ENCODE measurements at places on chromosomes 16 and 17.
A peak's percentile ranks its signal among the peaks of the same experiment; 100 is the strongest.

DNA sequence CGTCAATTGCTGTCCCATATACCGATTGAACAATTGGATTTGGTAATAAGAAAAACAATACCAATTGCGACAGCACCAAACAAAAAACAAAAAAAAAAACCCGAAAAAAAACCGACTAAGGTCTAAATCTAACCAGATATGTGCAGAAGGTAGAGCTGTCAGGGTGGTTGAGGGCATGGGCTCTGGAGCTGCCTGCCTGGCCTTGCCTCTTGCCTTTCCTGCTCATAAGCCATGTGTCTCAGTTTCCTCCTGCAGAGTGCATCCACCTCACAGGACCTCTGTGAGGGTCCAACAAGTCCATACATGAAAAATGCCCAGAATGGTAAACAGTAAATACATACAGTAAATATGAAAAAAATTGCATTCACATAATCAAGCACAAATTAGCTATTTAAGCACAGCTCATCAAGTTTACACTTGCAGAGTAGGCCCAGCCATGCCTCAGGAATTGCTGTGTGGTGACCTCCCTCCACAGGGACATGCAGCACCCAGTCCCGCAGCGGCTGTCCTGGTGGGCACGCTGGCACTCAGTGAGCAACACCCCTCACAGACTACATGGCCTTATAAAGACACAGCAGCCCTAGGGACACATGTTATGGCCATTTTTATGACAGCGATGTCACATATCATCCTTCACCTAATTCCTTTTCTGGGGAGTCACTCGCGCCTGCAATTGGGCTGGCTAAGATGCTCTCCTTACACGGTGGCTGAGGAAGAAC, 17.9 kb downstream of the TBC1D28 start:
- DNase-seq = no peak

GRCh38 chr16:17134586-17134985, 336.2 kb downstream of the XYLT1 start:
- no peak for DNase-seq

- DNase-seq = no peak
Observed at GRCh38 chr16:25141648-25142047, 30.1 kb downstream of the LCMT1 start.

DNA sequence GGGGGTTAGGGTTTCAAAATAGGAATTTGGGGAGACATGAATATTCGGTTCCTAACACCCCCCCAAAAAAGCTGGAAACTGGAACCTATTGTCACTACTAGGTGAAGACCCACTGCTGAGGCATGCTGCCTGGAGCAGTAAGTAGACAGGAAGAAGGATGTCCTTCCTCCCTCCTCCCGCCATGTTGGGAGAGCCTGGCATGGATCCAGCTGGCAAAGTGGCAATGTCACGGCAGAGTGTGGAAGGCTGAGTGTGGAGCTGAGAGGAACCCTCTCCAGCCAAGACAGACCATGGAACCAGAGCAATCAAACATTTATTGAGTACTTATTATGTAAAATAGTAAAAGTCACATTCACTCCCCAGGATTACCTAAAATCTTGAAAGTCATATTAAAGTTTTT, 49.0 kb downstream of the CCDC182 start:
- DNase-seq = no peak

DNA sequence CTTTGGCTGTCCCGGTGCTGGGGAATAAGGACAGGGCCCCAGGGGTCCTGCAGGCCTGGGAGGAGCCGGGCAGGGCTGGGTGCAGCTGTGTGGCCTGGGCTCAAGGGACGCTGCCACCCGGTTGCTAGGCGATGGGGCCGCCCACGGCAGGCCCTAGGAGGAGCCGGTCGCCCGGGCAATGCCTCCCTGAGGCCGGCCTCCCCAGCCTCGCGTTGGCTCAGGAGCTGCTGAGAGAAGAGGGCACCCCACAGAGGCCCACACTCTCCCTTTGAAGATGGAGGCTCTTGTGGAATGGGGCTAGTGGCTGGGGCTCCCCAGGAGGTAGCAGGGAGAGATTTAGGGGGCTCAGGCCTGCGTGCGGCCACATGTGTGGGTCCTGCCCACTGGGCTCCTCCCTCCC, at the start of gene CIBAR2:
Gene CIBAR2, minus strand, starts transcription at position 109 of the 400 bp plus-strand sequence. CDS start 120 bp downstream, outside the sequence.
- no peak for DNase-seq

DNA sequence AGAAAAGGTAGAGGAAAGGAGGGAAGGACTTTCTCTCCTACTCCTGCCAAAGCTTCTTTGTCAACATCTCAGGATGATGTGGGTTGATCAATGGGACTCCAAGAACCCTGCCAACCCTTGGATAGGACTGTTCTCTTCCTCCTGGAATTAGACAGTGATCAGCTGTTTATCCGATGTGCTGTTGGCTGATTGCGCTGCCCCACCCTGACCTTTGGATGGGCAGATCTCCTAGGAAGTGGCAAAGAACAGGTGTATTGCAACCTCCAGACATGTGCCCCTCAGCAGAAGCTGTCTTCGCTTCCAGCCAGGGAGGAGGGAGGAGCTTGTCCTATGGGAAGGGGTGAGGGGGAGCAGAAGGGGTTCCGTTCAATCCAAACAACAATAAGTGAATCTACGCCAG, 30.5 kb downstream of the SLC5A11 start:
- DNase-seq = no peak

DNA sequence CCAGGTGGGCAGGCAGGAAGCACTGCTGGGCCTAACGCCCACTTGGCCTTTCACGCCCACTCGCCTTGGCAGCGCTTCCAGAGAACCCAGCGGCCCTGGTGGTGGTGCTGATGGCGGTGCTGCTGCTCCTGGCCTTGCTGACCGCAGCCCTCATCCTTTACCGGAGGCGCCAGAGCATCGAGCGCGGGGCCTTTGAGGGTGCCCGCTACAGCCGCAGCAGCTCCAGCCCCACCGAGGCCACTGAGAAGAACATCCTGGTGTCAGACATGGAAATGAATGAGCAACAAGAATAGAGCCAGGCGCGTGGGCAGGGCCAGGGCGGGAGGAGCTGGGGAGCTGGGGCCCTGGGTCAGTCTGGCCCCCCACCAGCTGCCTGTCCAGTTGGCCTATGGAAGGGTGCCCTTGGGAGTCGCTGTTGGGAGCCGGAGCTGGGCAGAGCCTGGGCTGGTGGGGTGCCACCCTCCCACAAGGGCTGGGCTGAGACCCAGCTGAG, 64.7 kb downstream of the MRC2 start:
- no peak for DNase-seq

GRCh38 chr16:22886927-22887326, 73.0 kb downstream of the HS3ST2 start:
- no peak for DNase-seq

GRCh38 chr17:79400989-79401703, 209.7 kb downstream of the RBFOX3 start:
- peak; percentile 10 for DNase-seq

DNA sequence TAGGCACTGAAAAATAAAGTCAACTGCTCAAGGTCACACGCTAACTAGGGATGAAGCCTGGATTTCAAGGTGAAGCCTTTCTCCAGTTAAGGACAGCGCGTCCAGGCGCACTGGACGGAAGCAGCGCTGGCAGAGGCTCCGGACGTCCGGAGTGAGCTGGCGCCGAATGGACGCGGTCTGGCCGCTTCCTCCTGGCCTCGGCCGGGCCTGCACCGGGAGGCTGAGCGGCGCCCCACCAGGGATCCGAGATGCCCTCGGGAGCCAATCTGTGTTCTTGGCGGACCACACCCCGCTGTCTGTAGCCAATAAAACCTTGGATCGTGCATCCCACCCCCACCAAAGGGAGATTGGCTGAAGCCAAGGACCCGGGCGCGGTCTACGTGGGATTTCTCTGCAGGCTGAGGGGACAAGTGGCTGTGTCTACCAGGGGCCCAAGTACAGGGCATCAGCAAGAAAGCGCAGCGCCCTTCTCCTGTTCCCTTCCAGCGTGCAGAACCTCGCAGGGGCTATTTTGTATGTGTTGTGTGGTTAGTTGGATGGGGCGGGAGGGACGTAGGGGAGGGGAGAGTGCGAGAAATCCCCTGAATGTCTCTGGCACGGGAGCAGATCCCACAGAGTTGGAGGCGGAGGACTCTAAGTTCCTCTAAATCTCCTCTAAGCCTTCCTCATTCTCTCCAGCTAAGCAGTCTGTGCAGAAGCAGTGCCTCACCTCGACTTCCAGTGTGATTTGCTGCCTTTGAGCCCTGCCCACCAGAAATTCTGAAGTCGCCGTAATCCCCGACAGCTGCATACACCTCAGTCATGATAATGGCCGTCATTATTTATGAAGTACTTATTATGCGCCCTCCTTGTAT, 2.5 kb upstream of the AKAP10 start:
- no peak for DNase-seq

- no peak for DNase-seq
Observed at GRCh38 chr16:82848013-82848412, 221.2 kb downstream of the CDH13 start.

GRCh38 chr16:71367241-71367976, 8.9 kb downstream of the CALB2 start:
- DNase-seq = no peak

GRCh38 chr17:82477934-82478333, 19.4 kb downstream of the NARF start:
- DNase-seq = no peak

DNA sequence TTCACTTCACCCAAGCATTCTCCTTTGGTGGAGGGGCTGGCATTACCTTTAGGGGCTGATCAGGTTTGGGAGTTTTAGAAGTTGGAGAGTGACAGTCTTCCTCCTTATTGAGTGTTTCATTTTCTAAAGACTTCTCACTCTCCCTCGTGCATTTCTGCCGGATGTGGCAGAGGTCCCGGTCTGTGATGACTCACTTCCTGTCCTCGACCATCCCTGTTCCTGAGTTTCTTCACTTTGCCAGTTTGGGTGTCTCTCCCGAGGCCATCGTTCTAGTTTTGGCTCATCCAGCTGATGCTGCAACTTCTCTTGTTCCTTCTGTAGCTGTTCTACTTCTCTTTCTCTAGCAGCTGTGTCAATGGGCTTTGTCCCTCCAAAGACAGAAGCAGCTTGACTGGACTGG, 104.3 kb downstream of the PHKB start:
- peak; percentile 35 for DNase-seq

DNA sequence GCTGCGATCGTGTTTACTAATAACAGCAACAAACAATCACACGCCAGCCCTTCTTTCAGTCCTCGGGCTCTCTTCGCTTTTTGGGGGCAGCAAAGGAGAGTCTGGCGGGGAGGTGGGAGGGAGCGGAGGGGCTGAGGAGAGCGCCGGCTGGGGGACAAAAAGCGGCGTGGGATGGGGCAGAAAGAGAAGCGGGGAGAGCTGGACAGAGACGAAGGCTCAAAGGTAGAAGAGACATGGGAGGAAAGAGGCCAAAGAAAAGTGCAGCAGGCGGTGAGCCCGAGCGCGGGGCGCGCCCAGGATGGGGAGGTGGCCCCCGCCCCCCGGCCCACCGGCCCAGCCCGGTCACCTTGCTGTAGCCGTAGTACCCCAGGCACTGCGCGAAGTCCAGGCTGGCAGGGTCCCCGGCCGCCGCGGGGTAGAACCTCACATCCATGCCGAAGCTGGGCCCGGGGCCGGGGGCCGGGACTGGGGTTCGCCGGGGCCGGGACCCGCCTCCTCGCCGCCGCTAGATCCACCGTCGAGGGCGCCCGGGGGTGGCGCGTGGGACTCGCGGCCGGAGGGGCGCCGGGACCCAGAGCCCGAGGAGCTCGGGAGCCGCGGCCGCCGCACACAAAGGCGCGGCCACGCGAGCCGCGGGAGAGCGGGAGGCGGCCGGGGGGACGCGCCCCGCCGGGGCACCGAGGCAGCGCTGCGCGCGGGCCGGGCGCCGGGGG, 496 bp downstream of the TOX3 start:
- no peak for DNase-seq

- DNase-seq = no peak
Observed at GRCh38 chr16:75550211-75550662, 5.8 kb downstream of the TMEM231 start.

GRCh38 chr16:68235108-68235886, 630 bp downstream of the ESRP2 start:
- DNase-seq = no peak

DNA sequence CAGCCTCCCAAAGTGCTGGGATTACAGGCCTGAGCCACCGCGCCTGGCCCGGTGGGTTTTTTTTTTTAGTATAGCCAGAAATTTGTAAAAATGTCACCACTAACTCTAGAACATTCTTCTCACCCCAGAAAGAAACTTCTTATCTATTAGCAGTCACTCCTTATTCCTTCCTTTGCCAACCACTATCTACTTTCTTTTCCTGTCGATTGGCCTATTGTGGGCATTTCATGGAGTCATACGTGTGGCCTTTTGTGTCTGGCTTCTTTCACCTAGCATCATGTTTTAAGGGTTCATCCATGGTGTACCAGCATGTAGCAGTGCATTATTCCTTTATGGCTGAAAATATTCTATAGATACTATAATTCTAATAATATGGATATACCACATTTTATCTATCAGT, 3.6 kb downstream of the CYB5D2 start:
- no peak for DNase-seq

GRCh38 chr17:44557651-44558285, 484 bp downstream of the FZD2 start:
- no peak for DNase-seq

DNA sequence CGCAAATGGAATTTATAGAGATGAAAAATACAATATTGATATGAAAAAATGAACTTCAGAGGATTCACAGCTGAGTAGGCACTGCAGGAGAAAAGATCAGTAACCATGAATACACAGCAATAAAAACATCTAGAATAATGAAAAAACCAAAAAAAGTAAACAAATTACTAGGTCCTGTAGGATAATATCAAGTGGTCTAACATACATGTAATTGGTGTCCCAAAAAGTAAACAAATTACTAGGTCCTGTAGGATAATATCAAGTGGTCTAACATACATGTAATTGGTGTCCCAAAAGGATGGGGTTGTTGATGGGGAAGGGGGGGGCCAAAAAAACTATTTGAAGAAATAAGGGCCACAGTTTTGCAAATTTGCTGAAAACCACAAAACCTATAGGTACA, 43.4 kb downstream of the ZNF18 start:
- no peak for DNase-seq

DNA sequence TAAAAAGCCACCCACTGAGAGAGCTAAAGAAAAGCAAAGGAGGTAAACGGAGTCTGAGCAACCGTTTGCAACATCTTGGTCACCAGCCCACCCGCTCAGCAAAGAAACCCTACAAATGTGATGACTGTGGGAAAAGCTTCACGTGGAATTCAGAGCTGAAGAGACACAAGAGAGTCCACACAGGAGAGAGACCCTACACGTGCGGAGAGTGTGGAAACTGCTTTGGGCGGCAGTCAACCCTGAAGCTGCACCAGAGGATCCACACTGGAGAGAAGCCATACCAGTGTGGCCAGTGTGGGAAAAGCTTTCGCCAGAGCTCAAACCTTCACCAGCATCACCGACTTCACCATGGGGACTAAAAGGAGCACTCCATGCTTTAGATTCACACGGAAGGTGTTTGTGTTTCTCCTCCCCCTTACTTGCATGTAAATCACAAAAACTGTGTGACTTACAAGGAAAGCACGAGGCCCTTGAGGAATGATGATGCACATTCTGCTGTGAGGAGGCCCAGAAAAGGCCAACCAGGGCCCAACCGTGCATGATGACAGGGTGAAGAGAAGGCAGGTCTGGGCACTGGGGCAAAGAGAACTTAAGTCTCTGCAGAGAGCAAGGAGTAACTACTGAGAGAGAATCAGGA, 7.7 kb downstream of the ZNF174 start:
- no peak for DNase-seq

- DNase-seq = no peak
Observed at GRCh38 chr17:56742601-56743000, 91.1 kb downstream of the C17orf67 start.

GRCh38 chr16:85577899-85578598, 35.1 kb upstream of the GSE1 start:
- no peak for DNase-seq
